Suprapubic skin (tissue), 4 donors: ENCODE measurements at places on chromosomes 5 and 9. TPM values are rescaled to one million over a fixed set of nuclear protein-coding genes. Genes with fewer than 3 reads are reported as not detected.

Gene PHF24
- 0.89 TPM for total RNA-seq

Gene SH3GL2
- total RNA-seq = not detected

Gene CDH18
- 0.99 TPM for total RNA-seq

Gene SLC25A2
- total RNA-seq = 0.57 TPM

Gene SLC44A1
- total RNA-seq = 56.1 TPM

Gene ZNF454
- 0.91 TPM for total RNA-seq

Gene MLANA
- 46.7 TPM for total RNA-seq

Gene PCDHAC1
- 0.18 TPM for total RNA-seq

Gene RABL6
- total RNA-seq = 70.7 TPM

Gene EXD3
- total RNA-seq = 22.8 TPM

Gene PIK3R1
- 129 TPM for total RNA-seq

Gene C6
- 0.19 TPM for total RNA-seq

Gene SEMA6A
- total RNA-seq = 7.4 TPM

Gene BHMT2
- 0.30 TPM for total RNA-seq

Gene THG1L
- total RNA-seq = 9.8 TPM

Gene ADAMTSL1
- 0.32 TPM for total RNA-seq

Gene PCDHGA8
- total RNA-seq = 1.1 TPM

Gene C9
- not detected for total RNA-seq

Gene IL9
- not detected for total RNA-seq

Gene ALDH7A1
- 55.2 TPM for total RNA-seq

Gene SPINK6
- not detected for total RNA-seq

Gene HMMR
- total RNA-seq = 2.2 TPM

Gene TLX3
- total RNA-seq = not detected

Gene PHYHD1
- 45.4 TPM for total RNA-seq

Gene VCAN
- 24.0 TPM for total RNA-seq

Gene LCN9
- not detected for total RNA-seq

Gene ADAMTS16
- total RNA-seq = not detected

Gene CBY3
- not detected for total RNA-seq

Gene LARP1
- 105 TPM for total RNA-seq

Gene NPR3
- total RNA-seq = 6.1 TPM

Gene EIF4E1B
- not detected for total RNA-seq

Gene ST6GALNAC6
- 47.4 TPM for total RNA-seq

Gene ACTBL2
- 1.6 TPM for total RNA-seq

Gene DCANP1
- not detected for total RNA-seq

Gene NEUROG1
- total RNA-seq = not detected

Gene C7
- total RNA-seq = 13.0 TPM

Gene PRR16
- 0.97 TPM for total RNA-seq

Gene GPX3
- total RNA-seq = 366 TPM

Gene TTC23L
- 0.49 TPM for total RNA-seq

Gene FOXI1
- total RNA-seq = 2.4 TPM

Gene MCTP1
- total RNA-seq = 19.1 TPM

Gene ANKRD20A1
- 0.87 TPM for total RNA-seq

Gene PPP3R2
- not detected for total RNA-seq
